ENCODE measurements at places on chromosomes 5 and 9.

DNA sequence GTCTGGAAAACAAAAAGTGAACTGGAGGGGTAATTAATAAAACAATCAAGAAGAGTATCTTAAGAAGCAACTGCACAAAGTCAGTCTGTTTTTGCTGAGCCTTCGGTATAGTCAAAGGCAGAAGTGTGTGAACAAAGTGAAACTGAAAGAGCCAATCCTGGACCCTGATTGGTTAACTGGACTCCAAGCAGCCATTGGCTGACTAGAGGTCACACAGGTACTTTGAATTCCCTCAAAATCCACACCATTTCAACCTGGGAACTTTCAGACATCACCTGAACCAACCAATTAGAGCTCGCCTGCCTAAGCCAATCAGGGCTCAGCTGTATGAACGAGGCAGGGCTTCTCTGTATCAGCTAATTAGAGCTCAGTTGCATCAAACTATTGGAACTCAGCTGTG lies 286.7 kb downstream of the TLE4 start:
- no peak for DNase-seq

DNA sequence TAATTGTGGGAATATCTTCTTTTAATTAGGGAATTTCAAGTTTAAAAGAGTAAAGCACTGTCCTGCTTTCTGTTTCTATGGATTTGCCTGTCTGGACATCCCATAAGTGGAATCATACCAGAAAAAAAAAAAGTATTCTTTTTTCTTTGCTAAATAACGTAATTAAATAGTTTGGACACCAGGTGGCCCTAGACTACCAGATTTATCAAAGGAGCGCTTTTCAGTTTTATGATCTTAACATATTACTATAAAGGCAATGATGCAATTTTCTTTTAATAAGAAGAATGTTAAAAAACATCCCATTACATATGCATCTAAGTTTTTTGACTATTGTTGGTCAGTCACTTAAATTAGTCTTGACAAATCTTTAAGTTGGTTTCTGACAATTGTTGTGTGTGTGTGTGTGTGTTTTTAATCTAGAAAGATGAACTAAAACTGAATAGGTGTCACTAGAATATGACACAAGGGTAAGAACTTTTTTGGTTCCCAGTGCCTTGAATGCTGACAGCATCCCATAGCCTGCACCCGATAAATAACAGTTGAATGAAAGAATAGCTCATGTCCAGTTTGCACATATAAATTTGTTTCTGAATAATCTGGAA lies 49.5 kb downstream of the C5orf22 start:
- peak; percentile 5 for DNase-seq

GRCh38 chr9:78707080-78707479 lies 410.2 kb downstream of the PSAT1 start:
- DNase-seq: no peak

- peak; percentile 27 for DNase-seq
Observed at GRCh38 chr5:142915813-142916424, 145.7 kb downstream of the ARHGAP26 start.

- no peak for DNase-seq
Observed at GRCh38 chr5:126358525-126358924, 64.7 kb upstream of the GRAMD2B start.

- no peak for DNase-seq
Observed at GRCh38 chr9:130986356-130986965, 22.5 kb upstream of the LAMC3 start.

- no peak for DNase-seq
Observed at GRCh38 chr9:98983295-98984268, 39.9 kb downstream of the COL15A1 start.
